ENCODE measurements at places on chromosomes 6 and 20.

- no peak for DNase-seq
Observed at GRCh38 chr20:63639093-63639975, 12.4 kb upstream of the GMEB2 start.

GRCh38 chr6:53179961-53180651 is 31.5 kb upstream of the GCM1 start:
- no peak for DNase-seq

- DNase-seq, result no peak
Observed at GRCh38 chr6:4612636-4613171, 163.5 kb upstream of the CDYL start.

DNA sequence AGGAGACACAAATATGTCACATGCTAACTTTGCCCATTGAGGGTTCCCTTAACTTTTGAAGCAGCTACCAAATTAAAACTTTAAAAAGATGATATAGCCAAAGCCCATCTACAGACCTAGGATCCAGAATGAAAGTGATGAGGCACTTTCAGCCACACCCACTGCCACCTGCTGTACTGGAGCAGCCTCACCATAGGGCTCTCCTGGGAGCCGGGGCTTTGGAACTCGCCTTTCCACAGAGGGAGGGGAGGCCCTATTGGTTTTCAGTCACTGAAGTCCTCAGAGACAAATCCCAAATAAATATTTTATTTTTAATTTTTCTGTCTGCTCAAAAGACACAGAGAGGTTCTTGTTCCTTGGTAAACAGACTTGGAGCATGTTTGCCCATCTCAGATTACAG is 238.1 kb upstream of the TAB2 start:
- DNase-seq, result no peak

GRCh38 chr20:19839053-19839452 is 81.0 kb downstream of the RIN2 start:
- no peak for DNase-seq

DNA sequence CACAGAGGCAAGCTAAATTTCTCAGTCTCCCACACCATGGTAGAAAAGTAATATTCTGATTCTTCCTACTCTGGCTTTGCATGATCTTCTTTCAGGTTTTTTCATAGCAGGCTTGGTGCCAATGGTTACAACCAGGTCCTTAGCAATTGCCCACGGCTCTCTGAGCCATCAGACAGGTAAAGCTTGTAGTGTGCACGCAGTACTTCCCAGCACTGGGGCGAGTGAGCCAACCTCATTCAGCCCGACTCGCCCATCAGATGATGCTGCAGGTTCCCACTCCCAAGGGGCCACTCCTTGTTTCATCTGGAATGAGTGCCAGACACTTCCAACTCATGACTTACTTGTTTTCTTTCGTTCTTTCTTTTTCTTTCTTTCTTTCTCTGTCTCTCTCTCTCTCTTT is 78.3 kb downstream of the PERP start:
- no peak for DNase-seq

GRCh38 chr20:2289475-2289874 is 6.3 kb upstream of the TGM3 start:
- DNase-seq, result no peak

DNA sequence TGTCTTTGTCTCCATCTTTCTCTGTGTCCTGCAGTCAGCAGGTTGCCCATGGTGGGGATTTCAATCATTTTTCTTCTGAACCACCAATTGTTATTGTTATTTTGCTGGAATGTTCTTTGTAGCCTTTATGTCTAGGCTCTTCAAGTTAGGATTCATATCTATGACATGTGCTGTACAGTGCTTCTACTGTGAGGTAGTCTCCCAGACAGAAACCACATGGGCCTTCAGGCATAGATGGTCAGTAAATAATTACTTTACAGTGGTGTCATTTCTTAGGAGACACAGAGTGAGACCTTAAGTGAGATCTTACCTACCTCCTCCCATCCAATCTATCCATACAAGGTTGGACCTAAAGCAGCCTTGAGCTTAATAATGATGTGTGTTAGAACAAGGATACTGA is 265.5 kb downstream of the ZFAND3 start:
- DNase-seq, result no peak
